ENCODE measurements at places on chromosomes 5 and 9.

DNA sequence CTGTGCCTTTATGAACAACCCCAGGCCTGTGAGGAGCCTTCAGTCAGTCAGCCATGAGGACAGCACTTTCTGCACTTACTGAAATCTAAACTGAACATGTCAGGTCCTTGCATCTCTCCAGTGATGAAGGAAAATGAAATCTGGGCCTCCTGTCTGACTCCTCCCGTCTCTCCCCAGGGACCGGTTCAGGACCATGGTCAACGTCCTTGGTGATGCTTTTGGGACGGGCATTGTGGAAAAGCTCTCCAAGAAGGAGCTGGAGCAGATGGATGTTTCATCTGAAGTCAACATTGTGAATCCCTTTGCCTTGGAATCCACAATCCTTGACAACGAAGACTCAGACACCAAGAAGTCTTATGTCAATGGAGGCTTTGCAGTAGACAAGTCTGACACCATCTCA, 77.0 kb upstream of the PLPP6 start:
- DNase-seq = no peak

- DNase-seq = no peak
Measured at GRCh38 chr5:140219068-140219991, 44.3 kb downstream of the CYSTM1 start.

DNA sequence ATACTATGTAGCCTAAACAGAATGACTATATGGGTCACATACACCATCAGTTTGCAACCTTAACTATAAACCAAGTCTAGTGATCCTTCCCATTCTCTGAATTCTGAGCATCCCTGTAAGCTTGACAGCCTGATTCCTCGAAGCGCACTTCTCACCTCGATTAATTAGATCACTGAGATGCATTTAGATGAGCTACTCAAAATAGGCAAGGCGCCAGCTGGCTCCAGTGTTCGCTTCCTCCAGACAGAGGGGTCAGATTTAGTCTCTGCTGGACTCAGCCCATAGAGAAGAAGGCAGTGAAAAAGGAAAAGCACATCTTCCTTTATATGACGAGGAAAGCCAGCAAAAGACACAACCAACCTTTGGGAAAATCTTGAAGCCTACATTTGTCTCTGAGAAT, 371.5 kb downstream of the MLLT3 start:
- no peak for DNase-seq

DNA sequence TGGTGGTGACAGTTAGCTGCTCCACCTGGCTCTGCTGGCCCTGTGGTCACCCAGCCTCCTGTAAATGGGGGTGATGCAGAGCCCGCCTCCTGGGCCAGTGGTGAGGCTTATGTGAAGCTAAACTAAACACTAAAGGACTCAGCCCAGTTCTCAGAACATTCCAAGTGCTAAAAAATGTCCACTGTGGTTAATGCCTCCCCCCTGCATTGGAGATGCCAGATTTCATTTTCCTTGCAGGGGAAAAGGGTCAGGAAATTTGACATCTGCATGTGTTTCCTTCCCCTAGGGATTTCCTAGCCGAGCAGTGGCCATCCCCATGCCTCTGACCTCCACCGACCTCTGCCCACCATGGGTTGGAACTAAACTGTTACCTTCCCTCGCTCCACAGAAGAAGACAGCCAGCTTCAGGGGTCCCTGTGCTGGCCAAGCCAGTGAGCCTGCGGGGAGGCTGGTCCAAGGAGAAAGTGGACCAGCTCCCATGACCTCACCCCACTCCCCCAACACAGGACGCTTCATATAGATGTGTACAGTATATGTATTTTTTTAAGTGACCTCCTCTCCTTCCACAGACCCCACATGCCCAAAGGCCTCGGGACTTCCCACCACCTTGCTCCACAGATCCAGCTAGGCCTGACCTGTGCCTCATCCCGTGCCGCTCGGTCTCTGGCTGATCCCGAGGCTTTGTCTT, 13.0 kb downstream of the CD74 start:
- no peak for DNase-seq

DNA sequence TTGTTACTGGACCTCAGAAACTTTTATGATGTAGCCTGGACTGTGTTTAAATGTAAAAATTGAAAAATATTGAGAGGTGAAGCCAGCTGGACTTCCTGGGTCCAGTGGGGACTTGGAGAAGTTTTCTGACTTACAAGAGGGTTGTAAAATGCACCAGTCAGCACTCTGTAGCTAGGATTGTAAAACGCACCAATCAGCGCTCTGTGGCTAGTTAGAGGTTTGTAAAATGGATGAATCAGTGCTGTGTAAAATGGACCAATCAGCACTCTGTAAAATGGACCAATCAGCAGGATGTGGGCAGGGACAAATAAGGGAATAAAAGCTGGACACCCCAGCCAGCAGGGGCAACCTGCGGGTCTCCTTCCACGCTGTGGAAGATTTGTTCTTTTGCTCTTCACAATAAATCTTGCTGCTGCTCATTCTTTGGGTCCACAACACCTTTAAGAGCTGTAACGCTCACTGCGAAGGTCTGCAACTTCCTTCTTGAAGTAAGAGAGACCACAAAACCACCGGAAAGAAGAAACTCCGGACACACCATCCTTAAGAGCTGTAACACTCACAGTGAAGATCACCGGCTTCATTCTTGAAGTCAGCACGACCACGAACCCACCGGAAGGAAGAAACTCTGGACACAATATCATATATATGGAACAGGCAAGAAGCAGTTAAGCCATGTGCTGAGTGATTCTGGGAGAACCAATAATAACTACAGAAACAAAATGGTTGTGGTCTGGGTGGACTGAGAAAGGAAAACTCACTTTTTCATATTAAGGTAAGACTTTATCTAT, 201.3 kb downstream of the GABRG2 start:
- no peak for DNase-seq

DNA sequence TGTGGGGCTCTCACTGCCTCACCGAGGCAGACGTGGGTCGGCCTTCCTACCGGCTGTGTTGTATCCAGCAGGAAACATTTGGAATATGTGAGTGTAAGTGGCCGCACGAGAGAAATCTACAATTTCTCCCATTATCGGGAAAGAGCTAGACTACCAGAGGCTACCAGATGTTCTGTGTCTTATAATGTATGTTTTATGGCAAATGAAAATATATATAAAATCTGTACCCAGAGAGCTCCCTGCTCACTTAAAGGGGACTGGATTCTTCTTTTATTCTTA, 69.5 kb upstream of the PITX1 start:
- DNase-seq = no peak

Measured in stimulated activated CD8-positive, alpha-beta memory T cell treated with anti-CD3 and anti-CD28 coated beads, Interleukin-7, amount 100 ng/mL, for 48 hours (primary cell).